H1 (cell line): ENCODE measurements at places on chromosomes 1 and 21. TPM values are rescaled to one million over a fixed set of nuclear protein-coding genes. Genes with fewer than 3 reads are reported as not detected.

- peak; percentile 14 for DNase-seq
Observed at GRCh38 chr1:30302858-30303257, 420.5 kb downstream of the MATN1 start.

DNA sequence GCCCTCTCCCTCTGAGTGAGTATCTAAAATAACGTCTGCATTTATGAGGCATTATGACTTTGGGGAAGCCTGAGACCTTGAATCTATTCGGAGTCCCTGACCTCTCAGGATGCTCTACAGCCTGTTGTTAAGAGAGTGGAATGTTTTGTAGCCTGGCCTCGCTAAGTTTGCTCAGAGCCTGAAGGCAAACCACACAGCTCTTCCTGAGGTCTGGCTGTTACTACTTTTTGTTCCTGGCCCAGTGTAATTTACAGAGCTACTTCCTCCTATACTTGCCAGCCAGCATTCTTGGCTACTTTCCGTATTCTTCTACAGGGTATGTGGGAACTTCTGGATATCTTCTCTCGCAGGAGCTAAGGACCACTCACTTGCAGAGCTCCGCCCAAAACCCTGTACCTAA, 3.6 kb upstream of the ZMYM4 start:
- no peak for DNase-seq

TRIM45 gene
- total RNA-seq, result 15.6 and 16.7 TPM in 2 replicates

DNA sequence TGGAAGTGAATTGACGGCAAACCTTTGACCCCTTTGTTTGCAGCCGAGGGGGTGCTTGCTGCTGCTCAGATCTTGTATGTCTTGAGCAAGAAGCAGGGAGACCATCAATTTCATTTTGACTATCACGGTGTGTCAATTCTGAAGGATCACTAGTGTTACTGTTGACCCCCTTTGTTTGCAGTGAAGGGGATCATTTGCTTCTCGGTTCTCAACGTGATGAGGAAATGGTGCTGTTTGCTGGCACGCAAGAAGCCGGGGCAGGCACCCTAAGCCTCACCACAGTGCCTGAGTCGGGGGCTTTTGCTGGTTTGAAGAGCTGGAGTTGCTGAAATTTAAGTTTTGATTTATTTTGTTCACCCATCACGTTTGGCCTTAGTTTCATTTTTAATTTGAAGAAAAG, 7.5 kb downstream of the RBM15 start:
- DNase-seq, result no peak

DNA sequence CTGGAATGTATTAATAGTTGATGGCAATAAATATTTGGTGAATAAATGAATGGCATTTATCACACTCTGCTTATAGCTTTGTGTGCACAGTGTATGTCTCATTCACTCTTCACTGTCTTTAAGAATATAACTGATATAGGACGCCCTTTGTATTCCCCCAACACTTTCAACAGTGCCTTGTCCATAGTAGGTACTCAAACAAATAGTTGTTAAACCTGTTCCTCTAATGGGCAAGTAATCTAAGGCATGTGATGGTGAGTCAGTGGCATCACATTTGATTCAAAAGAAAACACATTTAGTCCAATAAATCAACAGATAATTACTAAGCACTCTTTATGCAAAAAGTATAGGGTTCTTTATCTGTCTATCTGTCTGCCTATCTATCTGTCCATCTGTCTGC, 11.2 kb upstream of the RXRG start:
- no peak for DNase-seq

- DNase-seq, result no peak
Observed at GRCh38 chr21:45251635-45252447, 35.9 kb downstream of the POFUT2 start.

- DNase-seq, result no peak
Observed at GRCh38 chr21:41269535-41269934, 47.1 kb upstream of the FAM3B start.

ASTN1 gene
- total RNA-seq, result 4.1 and 4.3 TPM in 2 replicates

OVAAL gene
- total RNA-seq, result not detected in 2 replicates

GRCh38 chr1:59682396-59683080, 132.2 kb upstream of the HOOK1 start:
- DNase-seq, result no peak

DNA sequence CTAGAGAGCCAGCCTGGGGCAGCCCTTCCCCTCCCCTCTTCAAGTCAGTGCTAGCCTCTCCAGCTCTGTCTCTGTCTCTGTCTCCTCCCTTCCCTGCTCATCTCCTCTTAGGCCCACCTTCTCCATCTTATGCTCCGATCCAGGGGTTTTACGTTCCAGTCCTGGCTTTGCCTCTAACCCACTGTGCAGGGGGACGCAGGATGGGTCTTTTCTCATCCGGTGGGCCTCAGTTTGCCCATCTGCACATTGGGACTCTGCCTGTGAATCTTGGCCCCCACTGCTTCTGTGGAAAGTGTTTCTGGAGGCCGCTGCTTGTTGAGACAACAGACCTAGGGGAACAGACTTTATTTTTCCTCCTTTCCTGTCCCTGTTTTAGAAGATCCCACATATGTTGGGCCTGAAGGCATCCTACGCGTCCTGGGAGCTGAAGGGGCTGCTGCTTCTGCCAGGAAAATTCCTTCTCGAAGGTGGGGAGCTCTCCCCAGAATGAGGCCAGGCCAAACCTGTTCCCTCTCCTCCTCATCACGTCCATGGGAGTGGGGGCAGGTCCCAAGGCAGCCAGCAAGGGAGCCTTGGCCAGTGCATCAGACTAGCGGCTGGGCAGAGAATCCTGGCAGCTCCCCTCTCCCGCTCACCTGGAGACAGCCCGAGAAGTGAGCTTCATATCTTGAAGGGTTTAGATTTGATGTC, 99.5 kb upstream of the CSF3R start:
- no peak for DNase-seq
